HL-60 (cell line): ENCODE measurements at places on chromosomes 5 and 9.

DNA sequence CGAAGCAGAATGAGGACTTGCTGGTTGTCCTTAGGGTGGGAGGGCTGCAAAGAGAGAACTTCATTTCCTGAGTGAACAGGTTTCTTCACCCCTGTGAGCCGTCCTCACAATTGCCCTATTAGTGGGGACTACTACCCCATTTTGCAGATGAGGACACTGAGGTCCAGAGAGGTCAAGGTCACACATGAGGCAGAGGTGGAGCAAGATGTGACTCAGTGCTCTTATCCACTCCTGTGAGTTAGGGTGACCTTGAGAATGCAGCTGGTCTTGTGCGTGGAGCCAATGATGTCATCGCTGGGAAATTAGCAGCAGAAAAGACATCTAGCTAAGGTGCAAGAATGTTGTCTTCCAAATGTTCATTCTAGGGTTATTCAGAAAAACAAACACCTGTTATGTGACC, 26.9 kb downstream of the GPRIN1 start:
- no peak for DNase-seq

DNA sequence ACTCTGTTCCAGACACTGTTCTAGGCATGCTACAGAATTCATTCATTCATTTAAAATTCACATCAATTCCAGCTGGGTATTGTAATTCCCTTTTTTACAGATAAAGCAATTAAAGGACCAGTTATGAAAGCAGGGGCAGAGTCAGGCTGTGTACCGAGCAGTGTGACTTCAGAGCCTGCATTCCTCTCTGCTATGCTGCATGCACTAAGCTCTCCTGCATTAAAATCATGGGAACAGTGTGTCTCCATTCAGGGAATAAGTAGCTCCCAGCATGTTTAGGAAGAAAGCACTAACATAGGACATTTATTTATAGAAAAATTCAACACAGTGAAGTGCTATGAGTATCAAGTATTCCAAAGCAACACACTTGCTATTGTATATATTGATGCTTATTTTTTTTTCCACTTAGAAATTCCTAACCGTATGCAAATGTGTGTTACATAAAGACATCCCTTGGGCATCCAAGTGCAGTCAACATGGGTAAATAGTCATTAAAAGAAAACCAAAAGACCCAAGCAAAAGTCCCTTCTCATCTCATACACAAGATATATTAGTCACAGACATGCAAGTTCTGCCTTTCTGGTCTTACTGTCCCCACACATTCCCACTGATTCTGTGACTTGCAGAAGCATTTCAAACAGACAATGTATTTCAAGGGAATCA, 173.7 kb downstream of the GABRB2 start:
- DNase-seq, result no peak

DNA sequence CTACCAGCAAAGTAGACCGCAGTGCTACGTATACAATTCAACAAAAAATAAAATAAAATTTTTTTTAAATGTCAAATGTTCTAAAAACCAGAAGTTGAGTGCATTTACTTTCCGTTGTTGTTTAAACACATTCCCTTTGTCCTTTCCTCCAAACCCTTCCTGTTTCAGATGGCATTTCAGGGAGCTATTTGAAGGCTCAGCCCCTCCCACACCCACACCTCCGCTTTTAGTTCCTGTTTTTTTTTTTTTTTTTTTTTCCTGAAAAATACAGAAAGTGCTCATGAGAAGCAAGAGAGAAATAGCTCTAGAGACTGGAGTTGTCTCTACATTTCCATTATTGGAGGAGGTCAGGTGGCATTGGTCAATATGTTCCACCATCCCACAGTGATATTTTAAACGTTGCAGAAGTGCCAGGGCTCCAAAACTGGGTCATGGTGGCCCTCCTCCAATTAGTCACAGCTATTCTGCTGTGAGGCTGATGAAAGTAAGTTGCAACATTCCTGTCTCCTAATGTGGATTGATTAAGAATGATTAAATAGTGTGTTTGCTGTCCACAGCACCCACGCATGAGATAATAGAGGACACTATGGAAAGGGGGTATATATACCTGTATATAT, 106.9 kb downstream of the GABRG2 start:
- DNase-seq, result no peak

- DNase-seq, result no peak
Observed at GRCh38 chr9:84919440-84919839, 249.9 kb downstream of the NTRK2 start.

GRCh38 chr5:133389066-133389590, 223.2 kb downstream of the FSTL4 start:
- DNase-seq, result no peak

DNA sequence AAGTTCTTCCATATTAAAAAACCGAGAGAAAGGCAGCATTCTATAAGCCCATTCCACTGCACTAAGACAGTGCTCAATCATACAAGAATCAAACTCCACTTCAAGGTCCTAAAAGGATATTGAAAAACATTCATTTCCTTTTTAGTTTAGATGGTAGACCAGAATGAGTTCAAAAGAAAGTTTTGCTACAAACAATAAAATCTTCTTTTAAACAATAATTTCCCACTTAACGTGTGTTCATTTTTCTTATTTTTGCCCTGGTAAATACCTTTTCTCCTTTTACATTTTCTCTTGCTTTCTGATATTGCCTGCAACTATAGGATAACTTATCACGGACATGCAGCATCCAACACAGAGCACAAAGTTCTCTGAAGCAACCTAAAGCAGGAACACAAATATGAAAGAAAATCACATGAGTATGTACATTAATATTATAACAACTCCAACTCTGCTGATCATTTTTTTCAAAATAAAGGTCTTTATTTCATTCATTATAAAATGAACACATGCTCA, 61.7 kb downstream of the CPLANE1 start:
- DNase-seq, result no peak

DNA sequence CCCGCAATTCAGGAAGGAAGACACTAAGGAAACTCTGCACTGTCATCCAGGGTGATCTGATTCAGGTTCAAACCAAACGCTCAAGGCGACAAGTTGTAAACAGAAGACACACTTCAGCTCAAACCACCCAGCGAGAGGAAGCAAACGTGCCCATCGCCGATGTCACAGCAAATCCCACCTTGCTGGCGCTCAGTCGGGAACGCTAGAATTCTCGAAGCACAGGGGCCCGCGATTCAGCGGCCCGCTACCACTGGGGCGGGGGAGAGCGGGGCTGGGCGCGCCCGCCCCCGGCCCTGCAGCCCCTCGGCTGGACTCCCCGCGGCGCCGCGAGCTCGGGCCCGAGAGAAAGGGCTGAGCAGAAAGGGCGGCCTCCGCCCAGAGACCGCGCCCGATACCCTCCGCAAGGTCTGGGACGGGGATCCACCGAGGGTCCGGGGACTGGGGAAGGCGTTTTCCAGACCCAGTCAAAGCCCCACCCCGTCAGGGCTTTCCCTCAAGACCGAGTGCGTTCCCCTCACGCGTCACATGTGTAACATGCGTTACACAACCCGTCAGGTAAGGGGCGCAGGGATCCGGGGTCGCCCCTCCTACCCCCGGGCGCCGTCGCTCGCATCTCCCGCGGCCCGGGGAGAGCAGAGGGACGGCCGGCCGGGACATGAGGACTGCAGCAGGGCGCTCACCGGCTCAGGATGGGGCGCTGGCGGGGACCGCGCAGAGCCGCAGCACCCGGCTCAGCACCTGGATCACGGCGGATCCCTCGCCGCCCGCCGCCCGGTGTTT, 469 bp downstream of the AGTPBP1 start:
- peak; percentile 94 for DNase-seq

GRCh38 chr5:74433255-74433895, 207.2 kb downstream of the ENC1 start:
- peak; percentile 33 for DNase-seq

- DNase-seq, result no peak
Observed at GRCh38 chr9:14652729-14653377, 40.4 kb downstream of the ZDHHC21 start.

DNA sequence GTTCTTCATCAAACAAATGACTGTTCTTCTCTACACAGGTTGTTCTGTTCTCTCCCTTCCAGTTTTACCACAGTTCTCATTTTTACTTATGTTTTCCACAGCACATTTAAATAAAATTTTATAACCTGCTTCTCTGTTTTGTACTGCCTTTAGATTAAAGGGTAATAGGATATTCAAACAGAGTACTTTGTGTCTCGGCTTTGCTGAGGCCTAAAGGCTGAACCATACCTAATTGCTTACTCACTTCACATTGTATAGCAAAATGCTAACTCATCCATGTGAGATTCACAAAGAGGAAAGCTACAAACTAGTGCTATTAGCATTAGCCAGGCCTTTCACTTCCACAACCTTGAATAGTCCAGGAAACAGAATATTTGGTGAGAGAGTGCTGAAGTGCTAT, 200.3 kb downstream of the TRPM3 start:
- DNase-seq, result no peak

- DNase-seq, result no peak
Observed at GRCh38 chr9:34782372-34782771, 72.4 kb upstream of the CCL21 start.

DNA sequence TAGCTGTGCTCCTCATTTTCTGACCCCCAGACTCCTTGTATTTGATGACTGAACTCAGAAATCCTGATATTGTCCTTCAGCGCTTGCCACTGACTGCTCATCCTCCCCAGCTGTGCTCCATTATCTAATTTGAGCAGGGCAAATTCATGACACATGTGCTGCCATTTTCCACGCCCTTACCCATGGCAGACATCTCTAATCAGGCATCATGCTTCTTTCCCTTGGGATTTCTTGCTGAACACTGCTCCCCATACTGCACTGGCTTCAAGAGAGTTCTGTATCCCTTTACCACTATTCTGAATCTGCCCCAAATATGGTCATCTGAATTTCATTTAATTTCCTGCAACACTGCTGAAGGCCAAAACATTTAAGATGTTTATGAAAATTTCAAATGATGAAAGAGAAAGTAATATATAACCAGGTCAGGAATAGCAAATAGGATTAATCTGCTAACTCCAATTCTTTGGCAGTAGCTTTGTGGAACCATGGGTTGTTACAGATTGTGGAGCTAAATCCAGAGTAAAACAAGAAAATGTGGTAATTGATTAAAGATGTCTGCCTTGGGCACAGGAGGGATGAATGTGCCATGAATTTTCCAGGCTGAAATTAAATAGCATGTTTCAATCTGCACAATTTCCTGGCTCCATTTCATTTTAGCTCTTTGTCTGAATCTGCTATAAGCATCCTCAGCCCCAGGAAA, 93.6 kb downstream of the CYFIP2 start:
- no peak for DNase-seq

- DNase-seq, result no peak
Observed at GRCh38 chr5:16554110-16554509, 62.7 kb downstream of the RETREG1 start.

DNA sequence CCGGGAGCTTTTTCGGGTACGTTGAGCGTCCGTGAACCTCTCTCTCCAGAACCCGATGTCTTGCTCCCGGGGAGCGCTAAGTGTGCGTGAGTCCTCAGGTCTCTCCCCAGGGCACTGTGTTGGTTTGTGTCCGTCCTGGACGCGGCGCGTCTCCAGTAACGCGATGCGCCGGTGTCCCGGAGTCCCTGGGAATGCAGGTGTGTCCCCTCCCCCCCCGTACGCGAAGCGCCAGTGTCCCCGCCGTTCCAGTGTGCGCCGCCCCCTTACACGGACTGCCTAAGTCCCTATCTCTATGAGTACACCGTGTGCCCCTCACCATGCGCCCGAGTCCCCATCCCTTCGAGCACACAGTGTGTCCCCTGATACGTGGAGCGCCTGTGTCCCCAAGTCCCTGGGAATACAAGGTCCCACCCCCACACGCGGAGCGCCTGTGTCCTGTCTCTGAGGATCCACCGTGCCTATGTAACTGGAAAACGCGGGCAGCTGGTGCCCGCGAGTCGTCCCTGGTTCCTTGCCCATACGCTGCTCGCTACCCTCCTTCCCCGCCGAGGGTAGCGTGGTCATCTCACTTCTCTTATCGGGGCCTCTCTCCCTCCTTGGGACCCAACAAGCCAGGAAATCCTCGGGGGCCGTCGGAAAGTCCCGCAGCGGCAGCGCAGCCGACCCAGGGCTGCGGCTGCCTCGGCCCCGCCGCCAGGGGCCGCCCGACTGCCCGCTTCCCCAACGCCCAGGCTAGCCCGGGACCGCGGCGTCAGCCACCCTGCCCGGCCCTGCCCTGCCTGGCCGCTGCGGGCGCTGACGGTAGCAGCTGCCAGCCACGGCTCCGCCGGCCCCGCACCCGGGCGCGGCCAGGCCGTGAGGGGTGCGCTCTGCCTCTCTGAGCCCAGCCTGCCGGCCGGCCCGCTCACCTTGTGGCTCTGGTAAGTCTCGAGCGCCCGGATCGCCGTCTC, 709 bp downstream of the ELL2 start:
- peak; percentile 64 for DNase-seq

GRCh38 chr5:96489532-96489931, 56.5 kb upstream of the PCSK1 start:
- DNase-seq, result no peak
